ENCODE measurements at places on chromosomes 2 and 18.

GRCh38 chr18:62566199-62566598, 43.4 kb downstream of the ZCCHC2 start:
- DNase-seq, result peak; percentile 40

GRCh38 chr18:24603151-24603550, 142.7 kb downstream of the HRH4 start:
- DNase-seq, result no peak

- no peak for DNase-seq
Observed at GRCh38 chr2:73877071-73877802, 15.6 kb upstream of the ACTG2 start.

DNA sequence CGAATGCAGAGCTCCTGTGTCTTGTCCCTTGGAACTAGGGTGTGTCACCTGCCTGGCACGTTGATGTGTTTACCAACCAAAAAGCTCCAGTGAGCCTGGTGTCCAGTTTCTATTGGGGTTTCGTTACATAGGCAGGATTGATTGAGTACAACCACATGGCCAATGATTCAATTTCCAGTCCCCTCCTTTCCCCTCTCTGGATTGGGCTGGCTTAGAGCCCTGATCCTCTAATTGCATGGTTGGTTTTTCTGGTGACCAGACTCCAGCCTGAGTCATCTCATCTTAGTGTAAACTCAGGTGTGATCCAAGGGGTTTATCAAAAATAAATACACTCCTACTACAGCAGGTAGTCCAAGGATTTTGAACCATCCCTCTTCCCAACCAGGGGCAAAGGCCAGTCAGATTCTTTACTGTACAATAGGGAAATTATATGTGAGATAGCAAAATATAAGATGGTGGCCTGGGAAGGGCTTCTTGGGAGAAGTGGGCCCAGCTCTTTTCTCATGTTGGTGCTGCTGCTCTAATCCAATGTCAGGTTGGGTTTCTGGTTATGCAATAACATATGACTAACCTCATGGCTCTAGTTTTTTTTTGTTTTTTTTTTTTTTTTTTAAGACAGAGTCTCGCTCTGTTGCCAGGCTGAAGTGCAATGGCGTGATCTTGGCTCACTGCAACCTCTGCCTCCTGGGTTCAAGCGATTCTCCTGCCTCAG, 64.7 kb upstream of the MGAT5 start:
- no peak for DNase-seq

DNA sequence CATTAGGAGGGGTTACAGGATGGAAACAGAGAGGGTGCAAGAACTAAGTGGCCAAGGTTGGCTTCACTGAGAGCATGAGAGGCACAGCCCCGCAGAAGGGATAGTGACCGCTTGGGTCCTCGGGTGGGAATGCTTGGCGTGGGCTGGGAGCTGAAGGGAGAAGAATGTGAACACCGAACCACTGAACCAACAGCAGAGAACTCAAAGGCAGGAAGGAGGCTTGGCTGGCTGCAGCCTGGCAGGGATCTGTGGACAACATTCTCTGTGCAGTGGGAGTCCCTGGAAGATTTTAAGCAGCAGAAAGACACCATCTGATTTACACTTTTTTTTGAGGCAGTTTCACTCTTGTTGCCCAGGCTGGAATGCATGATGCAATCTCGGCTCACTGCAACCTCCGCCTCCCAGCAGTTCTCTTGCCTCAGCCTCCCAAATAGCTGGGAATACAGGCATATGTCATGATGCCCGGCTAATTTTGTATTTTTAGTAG, 33.9 kb downstream of the SOWAHC start:
- no peak for DNase-seq

Data from left cardiac atrium (tissue), 4 donors.